ENCODE measurements at places on chromosomes 5 and 9.

GRCh38 chr9:88828018-88828417 lies 163.2 kb upstream of the S1PR3 start:
- DNase-seq: no peak

DNA sequence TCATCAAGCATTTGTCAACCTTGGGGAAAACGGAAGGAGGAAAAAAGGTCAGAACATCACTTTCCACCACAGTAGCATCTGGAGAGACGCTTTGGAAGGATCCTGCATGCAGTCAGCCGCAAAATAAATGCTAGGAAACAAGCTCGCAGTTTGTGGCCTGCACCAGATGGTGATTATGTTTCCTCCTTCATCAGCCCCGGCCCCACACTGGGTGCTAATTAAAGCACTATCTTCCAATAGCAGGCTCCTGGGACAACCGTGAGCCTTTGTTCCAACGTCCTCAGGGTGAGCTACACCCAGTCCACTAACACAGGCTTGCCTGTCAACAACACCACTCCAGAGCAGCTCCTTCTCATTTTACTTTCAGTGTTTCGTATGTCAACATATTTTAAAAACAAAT lies 64.0 kb downstream of the RNF130 start:
- no peak for DNase-seq

DNA sequence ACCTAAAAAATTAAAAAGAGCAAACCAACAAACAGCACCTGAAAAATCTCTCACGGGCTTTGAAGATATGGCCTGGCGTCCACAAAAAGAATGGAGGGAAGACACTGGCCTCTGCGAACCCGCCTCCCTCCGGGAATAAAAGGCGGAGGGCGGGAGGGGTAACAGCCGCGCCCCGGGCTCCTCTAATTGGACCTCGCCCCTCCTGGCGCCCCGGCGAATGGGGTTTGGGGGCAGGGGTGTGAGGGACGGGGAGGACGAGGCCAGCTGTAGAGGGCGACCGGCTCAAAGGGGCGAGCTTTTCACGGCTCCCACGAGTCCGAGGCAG lies 753 bp downstream of the FANCC start:
- DNase-seq: no peak

GRCh38 chr9:90665072-90665471 lies 22.4 kb upstream of the DIRAS2 start:
- no peak for DNase-seq

DNA sequence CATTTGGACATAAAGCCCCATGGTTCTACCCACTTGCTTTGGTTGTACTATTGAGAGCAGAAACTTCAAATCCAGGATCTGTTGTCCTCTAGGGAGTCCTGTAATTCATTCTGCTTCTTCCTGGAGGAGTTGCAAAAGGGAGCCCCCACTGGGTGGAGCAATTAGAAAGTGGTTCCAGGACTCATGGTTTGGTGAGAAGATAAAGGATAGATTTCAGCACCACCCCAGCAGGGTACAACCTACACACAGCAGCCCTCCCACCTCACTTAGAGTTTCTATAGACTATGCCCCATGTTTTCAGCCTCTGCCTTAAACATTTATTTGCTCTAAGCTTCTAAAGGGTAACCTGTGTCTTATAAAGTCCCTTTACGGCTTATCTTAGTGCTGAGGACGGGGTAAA lies 112.6 kb upstream of the ARRDC3 start:
- DNase-seq: no peak

DNA sequence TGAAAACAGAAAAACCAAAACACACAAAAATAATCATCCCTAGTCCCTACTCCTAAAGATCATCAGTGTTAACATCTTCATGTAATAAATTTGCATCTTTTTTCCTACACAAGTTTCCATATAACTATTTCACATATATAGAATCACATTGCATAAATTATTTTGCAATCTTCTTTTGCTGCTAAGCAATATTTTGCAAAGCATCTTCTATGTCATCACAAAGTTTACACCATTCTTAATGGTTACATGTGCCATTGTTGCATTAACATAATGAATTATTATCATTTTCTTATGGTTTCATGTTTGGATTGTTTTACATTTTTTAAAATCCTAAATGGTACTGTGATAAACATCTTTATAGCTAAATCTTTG lies 17.8 kb downstream of the SH3TC2 start:
- no peak for DNase-seq

DNA sequence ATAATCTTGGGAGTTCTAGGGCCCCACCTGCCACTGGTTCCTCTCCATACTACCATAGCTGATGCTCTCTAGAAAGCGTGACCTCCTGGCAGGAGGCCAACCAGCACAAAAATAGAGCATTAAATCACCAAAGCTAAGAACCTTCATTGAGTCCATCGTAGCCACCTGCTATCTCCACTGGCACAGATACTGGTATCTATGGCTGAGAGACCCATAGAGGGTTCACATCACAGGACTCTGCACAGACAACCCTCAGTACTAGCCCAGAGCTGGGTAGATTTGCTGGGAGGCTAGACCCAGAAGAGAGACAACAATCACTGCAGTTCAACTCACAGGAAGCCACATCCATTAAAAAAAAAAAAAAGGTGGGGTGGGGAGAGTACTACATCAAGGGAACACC lies 509.1 kb downstream of the DTWD2 start:
- DNase-seq: no peak

GRCh38 chr5:60447488-60447920 lies 252.5 kb downstream of the DEPDC1B start:
- DNase-seq: no peak

- no peak for DNase-seq
Observed at GRCh38 chr9:328453-328852, 113.8 kb downstream of the DOCK8 start.

GRCh38 chr5:10406651-10407050 lies 35.0 kb upstream of the ROPN1L start:
- no peak for DNase-seq

DNA sequence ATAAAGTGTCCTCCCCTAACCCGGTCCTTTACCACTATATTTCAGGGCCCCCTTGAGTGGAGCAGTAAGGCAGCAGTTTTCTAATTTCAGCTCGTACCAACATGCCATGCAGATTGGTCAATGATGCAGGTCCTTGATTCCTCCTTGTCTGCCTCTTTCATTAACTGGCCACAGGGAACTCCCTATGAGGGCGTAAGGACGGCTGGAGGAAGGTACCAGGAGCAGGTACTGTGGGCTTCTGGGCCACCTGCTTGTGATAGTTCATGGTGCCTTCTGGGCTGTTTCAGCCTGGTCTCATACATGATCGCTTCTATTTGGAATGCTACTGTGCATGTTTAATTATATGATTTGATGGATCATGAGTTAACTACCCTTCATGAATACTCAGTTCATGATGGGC lies 9.4 kb upstream of the ZFR start:
- no peak for DNase-seq
